ENCODE measurements at places on chromosomes 6 and 20.

- no peak for DNase-seq
Observed at GRCh38 chr20:5061213-5061612, 58.5 kb downstream of the PCNA start.

GRCh38 chr20:38272398-38272797 lies 11.9 kb upstream of the KIAA1755 start:
- DNase-seq = no peak

GRCh38 chr6:138719011-138719635 lies 54.4 kb upstream of the CCDC28A start:
- DNase-seq = no peak

GRCh38 chr6:105122717-105123116 lies 57.1 kb downstream of the POPDC3 start:
- no peak for DNase-seq

- peak; percentile 67 for DNase-seq
Observed at GRCh38 chr6:30541515-30542403, 14.5 kb downstream of the GNL1 start.

DNA sequence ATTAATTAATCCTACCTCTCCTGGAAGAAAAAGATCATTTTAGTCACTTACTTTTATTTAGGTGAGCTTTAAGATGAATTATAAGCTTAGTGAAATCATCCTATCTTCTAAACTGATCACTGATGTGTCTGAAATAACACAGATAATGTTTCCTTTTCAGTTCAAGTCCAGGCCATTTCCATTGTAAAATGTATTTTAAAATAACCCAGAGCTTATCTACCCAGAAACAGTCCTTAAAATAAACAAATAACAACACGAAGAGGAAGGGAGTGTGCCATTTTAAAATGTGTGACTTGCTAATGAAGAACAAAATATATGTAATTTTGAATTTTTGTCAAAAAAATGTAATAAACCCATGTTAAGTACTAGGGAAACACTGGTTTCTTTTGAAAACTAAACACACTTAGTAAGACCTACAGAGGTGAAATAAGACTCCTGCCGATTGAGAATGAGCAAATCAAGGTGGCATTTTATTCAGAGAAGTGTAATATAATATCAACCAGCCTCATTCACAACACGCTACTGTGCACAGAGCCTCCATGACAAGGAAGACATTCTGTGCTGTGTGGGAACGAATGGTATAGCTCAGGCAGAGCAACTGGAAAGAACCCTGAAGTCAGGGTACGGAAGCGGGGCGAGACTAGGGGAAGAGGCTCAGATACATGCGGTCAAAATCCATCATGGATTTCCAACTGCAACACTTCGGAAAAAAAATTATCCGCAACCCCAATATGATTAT lies 7.7 kb downstream of the LRP11 start:
- no peak for DNase-seq

- DNase-seq = no peak
Observed at GRCh38 chr20:31706607-31707257, 15.9 kb downstream of the BCL2L1 start.

DNA sequence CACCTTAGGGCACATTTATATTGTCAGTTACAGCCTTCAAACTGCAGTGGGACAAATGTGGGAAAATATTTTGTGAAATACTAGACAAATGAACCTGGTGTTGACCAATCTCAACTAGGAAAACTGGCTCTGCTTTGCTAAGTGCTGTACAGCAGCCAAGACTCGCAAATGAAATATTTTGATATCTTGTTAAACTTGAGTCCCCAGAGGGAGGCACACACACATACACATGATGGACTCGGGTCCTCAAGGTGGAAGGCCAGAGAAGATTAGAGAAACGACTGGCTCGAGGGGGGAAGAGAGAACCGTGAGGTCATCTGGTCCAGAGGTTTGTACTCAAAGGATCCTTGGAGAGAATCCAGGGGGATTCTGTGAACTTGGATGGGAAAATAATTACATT lies 67.3 kb upstream of the JAG1 start:
- no peak for DNase-seq

DNA sequence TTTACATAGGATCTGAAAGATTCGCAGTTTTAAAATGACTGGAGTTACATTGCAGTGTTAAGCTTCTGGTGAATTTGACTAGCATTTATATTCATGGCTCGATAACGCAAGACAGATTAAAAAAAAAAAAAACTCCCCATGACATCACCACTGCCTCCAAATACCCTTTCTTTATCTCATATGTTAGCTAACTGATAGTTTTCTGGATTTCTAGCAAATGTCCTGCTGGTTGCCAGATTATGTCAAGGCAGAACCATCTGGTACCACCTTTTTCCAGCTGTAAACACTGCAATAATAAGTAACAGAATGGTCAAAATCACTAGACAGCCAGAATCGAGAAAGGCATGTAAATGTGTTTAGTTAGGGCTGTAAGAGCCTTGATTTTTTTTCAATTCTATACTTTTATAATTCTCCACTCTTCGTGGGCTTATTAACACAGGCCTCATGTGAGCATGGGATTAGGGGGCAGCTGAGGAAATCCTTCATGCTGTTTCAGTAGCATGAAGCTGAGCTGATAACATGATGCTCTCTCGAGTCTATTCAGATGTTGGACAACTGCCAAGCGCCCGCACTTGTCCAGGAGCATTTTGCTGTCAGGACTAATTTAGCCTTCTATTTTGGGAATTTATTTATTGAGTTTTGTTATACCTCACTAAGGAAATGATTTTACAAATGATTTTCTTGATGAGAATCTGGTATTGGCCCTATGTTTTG lies 166.0 kb upstream of the SCGN start:
- DNase-seq = no peak

- DNase-seq = no peak
Observed at GRCh38 chr6:14816116-14816859, 429.6 kb upstream of the JARID2 start.

DNA sequence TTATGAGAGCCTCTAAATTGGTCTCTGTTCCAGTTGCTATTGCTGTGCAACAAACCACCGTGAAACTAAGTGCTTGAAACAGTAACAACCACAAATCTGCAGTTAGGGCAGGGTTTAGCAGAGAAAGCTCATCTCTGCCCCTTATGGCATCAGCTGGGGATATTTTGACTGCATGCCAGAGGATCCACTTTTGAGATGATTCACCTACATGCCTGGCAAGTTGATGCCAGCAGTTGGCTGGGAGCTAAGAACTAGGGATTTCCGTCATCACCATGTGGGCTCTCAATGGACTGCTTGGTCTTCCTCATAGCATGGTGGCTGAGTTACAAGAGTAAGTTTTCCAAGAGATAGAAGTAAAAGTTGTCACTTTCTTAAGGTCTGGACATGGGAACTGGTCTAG lies 35.1 kb downstream of the PLCB4 start:
- DNase-seq = no peak

GRCh38 chr6:26009817-26010216 lies 47.2 kb downstream of the TRIM38 start:
- DNase-seq = no peak

GRCh38 chr20:53656293-53657202 lies 62.9 kb upstream of the ZNF217 start:
- no peak for DNase-seq

GRCh38 chr20:53413186-53413631 lies 180.4 kb downstream of the ZNF217 start:
- no peak for DNase-seq

DNA sequence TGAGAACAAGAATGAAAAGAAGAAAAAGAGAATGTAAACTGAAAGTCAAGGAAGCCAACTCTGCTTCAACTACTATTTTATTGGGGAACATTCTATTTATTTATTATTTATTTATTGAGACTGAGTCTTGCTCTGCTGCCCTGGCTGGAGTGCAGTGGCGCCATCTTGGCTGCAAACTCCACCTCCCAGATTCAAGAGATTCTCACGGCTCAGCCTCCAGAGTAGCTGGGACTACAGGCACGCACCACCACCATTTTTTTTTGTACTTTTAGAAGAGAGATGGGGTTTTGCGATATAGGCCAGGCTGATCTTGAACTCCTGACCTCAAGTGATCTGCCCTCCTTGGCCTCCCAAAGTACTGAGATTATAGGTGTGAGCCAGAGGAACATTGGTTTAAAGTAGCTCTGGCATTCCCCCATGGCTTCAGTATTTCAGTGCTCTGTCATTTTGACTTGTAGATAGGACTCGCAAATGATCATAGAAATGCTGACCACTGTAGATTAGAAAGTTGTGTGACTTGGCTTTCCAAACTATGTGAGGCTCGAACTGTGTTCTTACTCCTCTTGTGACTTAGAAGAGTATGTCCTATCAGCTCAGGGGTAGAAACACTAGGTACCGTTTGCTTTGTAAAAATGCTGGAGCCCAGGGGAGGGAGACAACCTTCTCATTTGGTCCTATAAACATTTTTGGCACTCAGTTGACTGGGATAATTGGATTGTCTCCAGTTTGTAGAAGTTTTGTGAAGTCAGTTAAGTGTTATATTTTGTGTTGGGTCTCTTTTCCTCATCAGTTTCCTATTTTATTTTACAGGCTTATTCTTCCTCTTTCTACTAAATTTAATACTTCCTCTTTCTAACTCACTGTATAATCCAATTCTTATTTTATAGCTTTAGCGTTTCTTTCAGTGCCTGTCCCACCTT lies 544.9 kb upstream of the CITED2 start:
- no peak for DNase-seq

- no peak for DNase-seq
Observed at GRCh38 chr20:58424218-58424969, 35.4 kb downstream of the VAPB start.

DNA sequence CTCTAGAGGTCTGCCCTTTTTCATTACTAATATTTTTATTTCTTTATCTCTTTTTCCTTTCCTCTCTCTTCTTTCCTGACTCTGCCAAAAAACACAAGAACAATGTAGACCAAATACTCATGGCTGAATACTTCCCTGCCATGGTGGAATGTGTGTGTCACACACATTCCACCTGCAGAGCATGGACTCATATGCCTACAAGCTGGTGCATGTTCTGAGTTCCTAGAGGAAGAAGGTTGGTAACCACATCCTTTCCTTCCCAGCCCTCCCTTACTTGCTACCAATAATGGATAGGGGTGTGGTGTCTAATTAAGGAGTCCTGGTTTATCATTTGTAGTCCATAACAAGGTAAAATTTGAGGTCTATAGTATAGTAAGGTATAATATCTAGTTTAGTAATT lies 15.2 kb upstream of the CST9L start:
- DNase-seq = no peak

DNA sequence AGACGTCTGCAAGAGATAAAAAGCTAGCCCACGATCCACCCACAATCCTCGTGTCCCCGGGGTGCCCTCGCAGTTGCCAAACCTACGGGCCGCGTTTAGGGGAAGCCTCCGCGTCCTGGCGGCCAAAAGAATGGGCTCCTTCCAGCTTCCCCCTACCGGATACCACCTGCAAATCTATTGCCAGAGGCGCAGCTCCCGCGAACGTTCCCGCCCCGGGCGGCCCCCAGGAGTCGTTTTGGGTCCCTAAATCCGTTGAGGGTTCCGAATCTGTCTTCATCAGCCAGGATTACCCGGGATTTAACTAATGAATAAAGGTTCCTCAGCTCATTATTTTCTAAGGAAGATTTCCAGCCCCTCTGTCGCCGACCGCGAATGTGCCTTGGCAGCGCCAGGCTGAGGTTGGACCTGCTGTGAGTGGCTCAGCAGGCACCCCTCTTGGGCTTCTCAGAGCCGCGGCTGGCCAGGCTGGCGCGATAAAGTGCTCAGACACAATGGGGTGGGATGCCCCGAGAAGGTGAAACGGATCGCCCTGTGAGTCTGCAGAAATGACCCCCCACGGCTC lies 2.8 kb upstream of the VSX1 start:
- no peak for DNase-seq

- no peak for DNase-seq
Observed at GRCh38 chr6:110322874-110323242, 35.3 kb downstream of the METTL24 start.

DNA sequence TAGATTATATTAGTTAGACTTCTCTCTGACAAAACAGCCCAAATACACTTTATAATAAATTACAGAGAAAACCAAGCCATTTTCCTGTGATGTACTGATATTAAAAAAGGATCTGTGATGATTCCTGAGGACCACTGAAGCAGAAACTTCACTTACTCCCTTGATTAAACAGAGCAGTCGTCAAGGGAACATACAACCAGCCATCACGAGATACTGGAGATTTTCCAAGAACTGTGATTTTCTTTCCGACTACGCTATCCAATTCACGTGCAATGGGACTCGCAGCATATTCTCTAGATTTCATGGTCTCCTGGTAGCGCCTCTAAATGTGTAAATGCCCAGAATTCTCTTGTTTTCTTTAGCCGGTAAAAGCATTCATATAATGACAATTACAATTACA lies 377.4 kb downstream of the PHF3 start:
- DNase-seq = no peak

- DNase-seq = no peak
Observed at GRCh38 chr6:70282312-70282918, 20.5 kb downstream of the COL9A1 start.

DNA sequence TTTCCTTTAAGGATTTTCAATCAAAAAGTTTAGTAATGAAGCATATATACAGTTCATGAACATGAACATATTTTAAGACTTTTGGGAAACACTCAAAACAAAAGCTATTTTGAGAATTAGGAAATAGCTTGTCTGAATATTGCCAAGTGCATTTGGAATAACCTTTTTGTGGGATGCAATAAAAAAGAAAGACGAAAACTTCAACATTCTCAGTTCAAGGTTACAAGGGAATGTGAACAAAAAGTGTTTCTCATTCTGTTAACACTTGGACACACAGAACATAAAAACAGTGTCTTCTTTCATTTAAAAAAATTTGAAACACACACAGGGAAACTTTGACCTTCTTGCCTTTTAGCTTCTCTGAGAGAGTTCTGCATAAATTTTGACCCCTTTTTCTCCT lies 72.7 kb upstream of the TCF21 start:
- no peak for DNase-seq

GRCh38 chr20:20386192-20386591 lies 18.3 kb downstream of the INSM1 start:
- no peak for DNase-seq

GRCh38 chr6:144232176-144232831 lies 52.8 kb upstream of the UTRN start:
- DNase-seq = no peak

DNA sequence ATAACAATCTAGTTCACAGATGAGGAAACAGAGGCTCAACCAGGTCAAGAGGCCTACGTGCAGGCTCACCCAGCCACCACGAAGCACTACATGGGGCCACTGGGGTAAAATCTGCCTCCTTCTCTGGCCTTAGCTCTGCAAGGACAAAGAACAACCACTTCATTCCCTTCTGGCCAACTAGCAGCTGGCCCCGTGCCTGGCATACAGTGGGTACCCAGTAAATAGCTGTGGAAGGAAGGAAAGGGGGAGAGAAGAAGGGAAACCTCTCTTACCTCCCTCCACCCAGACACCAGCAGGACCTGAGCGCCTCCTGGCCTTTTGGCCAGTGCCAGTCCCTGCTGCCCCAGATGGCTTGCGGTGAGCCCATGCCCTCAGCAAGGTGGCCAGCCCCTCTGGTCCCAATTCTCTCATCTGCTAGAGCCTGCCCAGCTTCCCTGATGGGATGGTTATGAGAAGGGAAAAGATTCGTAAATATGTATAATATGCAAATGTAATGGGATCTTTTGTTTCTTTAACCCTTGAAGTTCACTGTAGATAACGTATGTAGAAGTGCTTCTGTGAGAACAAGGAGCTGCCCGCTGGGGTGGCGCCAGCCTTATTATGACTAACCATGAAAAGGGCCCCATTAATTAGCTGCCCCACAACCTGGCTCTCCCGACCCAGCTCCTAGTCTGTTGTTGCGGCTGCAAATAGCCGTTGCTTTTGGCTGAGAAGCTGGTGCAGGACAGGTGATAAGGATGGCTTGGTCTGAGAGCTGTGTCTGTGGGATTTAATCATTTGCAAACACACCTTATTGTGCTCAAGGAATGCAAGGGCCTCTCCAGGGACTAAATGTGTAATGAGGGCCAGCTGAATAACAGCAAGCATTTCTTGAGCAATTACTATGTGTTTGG lies 62.0 kb downstream of the DLGAP4 start:
- DNase-seq = no peak

Measured in stimulated activated CD4-positive, alpha-beta T cell treated with anti-CD3 and anti-CD28 coated beads, TNF-alpha, amount 100 ng/mL, for 1 hour (primary cell).